Dermis blood vessel endothelial cell (primary cell): ENCODE measurements at places on chromosomes 2 and 18.

DNA sequence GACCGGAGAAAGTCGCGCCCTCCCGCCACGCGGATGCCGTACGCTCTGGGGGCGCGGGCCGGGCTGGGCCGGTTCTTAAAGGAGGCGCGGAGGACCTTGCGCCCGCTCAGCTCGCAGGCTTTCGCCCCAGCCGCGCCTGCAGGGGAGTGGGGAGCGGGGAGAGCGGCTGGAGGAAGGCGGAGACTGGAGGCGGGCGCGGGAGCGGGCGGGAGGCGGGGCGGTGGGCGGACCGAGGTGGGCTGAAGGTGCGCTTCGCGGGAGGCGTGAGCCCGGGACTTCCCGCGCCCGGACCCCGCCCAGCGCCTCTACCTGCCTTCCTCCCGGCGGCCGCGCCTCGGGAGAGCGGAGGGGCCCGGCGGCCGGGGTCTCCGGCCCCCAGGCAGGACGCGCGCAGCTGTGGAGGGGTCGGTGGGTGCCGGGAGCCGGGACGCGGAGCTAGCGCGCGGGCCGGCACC, at the start of gene ADRA2B:
TSS of gene ADRA2B (minus strand) at position 148 of the 455 bp plus-strand sequence. CDS start 422 bp downstream, outside the sequence.
- peak; percentile 39 for DNase-seq

- no peak for DNase-seq
Observed at GRCh38 chr2:128444121-128444771, 125.6 kb upstream of the HS6ST1 start.

DNA sequence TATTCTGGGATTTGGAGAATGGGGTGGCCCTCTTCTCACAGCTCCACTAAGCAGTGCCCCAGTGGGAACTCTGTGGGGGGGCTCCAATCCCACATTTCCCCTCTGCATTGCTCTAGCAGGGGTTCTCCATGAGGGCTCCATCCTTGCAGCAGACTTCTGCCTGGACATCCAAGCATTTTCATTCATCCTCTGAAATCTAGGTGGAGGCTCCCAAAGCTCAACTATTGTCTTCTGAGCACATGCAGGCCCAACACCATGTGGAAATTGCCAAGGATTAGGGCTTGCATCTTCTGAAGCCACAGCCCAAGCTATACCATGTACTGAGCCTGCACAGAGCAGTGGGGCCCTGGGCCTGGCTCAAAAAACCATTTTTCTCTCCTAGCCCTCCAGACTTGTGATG, 162.4 kb upstream of the CWC22 start:
- no peak for DNase-seq

- DNase-seq = no peak
Observed at GRCh38 chr2:190889175-190889943, 8.7 kb downstream of the GLS start.

DNA sequence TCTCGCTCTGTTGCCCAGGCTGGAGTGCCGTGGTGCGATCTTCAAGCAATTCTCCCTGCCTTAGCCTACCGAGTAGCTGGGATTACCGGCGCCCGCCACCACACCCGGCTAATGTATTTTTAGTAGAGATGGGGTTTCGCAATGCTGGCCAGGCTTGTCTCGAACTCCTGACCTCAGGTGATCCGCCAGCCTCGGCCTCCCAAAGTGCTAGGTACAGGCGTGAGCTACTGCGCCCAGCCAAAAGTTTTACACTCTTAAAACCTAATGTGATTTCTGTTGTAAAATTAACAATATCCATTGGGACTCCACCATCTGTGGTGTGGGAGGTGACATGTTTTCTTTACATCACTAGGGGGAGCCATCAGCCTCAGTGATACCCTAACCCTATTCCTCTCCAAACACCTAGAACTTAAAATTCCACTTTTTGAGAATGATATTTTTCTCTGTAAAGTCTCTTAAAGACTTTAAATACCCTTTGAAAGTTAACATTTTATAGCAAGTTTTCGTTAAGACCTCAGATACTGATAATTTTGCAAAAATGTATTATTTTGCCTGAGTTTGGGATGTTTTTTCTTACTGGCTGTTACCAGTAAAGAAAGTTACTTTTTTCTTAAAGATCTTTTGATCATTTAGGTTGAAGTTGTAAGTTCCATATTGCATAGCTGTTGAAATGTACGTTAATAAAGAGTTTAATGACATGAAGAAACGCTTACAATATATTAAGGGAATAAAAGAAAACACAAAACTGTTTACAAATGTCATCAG, 11.6 kb upstream of the EIF2AK2 start:
- peak; percentile 73 for DNase-seq

GRCh38 chr18:3874581-3874980, 424.6 kb downstream of the TGIF1 start:
- DNase-seq = no peak

DNA sequence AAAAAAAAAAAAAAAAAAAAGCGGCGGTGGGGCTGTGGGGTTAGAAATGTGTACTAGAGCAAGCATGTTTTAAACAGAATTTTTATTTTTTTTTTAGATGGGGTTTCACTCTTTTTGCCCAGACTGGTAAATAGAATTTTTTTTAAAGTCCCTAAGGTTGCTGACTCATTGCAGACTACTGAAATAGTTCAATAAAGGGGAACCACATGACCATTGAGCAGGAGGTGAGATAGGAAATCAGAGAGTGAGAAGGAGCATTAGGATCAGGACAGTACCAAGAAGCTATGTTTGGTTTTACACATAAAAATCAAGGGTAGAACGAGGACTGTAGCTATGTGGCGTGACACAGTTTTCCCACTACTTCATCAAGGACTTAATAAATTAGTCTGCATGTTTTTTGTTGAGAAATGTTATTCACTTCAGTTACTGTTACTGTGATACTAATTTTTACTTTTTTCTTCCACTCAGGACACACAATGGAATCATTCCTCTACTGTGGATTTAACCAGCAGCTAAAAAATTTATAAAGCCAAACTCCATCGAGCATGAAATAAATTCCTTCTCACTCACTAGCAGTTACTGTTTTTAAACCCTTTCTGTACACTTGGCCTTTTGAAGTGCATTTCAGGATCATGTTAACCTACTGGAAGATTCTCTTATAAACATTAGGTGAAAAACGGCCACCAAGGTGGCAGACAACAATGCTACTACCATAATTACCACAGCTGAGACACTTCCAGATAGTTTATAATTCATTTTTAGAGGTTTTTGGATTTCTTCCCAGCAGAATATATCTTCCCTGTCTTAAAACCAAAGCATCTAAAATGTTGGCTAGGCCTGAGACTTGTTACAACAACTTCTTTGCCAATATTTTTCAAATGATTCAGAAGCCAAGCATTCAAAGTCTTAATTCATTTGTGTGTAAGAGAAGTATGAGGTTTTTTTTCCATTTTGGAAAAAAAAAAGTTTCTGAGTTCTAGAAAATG, 33.2 kb downstream of the LAMA1 start:
- no peak for DNase-seq

DNA sequence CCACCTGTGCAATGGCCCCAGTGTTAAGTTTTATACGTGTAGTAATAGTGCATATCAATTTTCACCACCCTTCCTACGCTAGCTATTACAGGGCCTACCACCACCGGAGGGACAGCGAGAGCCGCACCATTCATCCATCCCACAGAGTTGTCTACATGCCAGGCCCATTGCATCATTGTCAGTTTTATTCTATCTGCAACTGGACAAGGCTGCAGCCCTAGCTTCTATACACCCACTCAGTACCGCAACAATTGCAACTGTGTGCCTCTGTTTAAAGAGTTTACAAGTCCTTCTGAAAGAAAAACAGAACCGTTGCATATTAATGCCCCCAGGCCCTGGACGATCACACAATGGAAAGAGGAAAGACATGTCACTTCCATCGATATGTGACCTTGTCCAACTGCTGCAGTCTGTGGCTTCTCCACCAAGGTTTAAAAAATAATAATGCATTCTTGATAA, 58.6 kb downstream of the ZEB2 start:
- DNase-seq = no peak

DNA sequence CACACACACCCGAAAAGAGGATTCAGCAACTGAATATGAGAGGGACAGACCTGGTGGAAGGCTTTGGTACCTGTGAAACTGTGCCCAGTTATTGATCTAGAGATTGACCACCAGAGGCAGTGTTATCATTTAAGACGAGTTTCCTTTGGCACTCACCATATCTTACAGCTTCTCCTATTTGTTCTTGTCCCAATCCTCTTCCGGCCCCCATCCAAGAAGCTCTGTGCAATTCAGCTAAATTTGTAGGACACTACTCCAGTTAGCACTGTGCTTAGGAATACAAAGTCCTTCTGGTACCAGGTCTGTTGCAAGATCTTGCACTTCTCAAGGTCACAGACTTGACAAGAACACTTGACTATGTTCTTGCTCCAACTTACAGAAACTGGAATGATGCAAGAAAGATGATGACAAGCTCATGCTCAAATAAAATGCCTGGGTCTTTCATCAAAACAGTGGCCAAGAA, 177.7 kb downstream of the TMEM247 start:
- peak; percentile 38 for DNase-seq

DNA sequence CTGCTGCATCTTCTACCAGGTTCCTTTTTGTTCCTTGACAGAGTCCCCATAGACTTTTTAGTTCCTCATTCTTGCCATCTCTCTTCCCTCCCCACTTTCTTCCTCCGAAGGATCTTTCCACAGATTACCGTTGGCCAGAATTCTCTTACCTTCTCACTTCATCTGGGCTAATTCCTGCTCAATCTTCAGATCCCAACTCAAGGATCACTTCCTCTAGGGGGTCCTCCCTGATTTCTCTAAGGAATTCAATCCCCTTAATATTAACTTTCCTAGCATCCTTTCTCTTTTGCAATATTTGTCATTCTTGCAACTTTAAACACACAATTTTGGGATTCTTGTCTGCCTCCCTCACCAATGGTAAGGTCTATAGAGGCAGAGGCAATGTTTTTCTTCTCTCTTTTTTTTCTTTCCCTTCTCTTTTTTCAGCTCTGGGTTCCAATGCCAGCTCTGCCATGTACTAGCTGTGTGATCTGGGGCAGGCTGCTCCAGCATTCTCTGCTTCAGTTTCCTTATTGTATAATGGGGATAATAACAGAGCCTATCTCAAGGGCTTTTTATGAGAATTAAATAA, 5.4 kb upstream of the KCNE4 start:
- DNase-seq = no peak

DNA sequence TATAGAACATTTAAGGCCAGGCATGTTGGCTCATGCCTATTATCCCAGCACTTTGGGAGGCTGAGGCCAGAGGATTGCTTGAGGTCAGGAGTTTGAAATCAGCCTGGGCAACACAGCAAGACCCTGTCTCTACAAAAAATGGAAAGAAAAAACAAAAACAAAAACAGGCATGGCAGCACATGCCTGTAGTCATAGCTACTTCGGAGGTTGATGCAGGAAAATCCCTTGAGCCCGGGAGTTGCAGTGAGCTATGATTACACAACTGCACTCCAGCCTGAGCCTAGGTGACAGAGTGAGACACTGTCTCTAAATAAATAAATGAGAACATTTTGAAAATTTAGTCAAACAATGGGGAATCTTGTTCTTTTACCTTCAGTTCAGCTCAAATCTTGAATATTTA, 12.1 kb upstream of the YES1 start:
- DNase-seq = no peak

DNA sequence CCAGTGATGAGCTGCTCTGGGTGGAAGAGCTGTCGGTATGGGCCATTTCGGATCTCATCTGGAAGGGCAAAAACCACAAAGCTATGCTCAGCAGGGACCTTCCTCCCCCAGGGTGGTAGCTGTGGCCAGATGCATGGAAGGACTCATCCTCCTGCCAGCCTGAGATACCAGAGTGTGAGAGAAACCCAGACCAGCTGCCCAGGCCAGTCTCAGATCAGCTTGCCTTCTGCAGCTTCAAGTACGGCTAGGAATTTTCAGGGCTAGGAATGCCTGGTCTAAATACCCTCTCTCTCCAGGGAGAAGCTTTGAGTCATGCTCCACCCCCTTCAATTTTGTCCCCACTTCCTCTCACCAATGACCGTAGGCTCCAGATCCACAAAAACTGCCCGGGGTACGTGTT, 1.4 kb upstream of the TUBA4B start:
- DNase-seq = no peak

DNA sequence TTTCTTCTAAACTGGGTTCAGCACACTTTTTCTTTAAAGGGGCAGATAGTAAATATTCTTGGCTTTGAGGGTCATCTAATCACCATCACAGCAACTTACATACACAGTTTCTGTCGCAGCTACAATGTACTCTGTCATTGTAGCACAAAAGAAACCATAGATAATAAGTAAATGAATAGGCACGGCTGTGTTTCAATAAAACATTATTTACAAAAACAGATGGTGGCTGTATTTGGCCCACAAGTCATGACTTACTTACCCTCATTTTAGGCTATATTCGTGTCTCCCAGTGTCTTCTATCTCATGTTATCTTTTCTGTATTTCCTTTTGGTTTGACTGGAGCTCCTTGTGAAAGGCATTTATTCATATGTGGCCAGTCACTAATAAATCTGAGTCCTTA, 168.3 kb downstream of the MAP2 start:
- DNase-seq = no peak

DNA sequence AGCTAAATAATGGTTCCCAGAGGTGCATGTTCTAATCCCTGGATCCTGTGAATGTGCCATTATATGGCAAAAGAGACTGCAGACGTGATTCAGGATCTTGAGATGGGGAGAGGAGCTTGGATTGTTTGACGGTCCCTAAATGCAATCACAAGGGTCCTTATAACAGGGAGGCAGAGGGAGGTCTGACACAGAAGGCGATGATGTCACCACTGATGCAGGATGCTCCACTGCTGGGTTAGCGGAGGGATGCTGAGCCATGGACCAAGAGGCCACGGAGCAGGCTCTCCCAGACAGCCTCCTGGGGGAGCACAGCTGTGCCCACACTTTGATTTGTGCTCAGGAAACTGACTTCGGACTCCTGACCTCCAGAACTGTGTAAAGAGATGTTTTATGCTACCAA, 156.2 kb downstream of the UXS1 start:
- DNase-seq = no peak

GRCh38 chr18:71398531-71398930, 1109.7 kb downstream of the SOCS6 start:
- DNase-seq = peak; percentile 48

- no peak for DNase-seq
Observed at GRCh38 chr18:38115201-38115600, 549.6 kb upstream of the CELF4 start.

DNA sequence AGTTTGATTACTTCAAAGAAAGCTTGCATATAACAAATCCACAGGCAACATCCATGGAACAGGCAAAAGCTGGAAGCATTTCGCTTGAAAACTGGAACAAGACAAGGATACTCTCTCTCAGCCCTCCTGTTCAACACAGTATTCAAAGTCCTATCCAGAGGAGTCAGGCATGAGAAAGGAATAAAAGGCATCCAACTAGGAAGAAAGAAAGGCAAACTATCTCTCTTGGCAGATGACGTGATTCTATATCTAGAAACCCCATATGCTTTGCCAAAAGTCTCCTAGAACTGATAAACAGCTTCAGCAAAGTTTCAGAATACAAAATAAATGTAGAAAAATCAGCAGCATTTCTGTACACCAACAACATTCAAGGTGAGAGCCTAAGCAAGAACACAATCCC, 34.1 kb upstream of the MC4R start:
- no peak for DNase-seq

- DNase-seq = no peak
Observed at GRCh38 chr18:65411061-65411460, 339.8 kb upstream of the CDH7 start.
